ENCODE measurements at places on chromosomes 1 and 21.

DNA sequence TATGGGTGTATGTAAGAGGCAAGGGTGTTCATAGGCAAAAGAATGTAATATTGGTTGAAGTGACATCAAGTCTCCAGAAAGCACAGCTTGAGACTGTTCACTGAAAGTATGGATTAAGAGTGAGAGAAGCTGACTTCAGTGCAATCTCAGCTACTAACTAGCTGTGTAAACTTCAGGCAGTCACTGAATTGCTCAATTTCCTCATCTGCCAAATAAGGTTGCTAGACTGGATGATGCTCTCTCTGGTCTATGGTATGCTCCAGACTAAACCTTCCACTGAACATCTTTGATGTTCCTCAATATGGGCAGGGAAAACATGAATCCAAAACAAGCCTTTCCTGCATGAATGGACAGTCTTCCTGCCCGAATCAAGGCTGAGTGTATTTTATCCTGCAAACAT, 111.8 kb upstream of the USH2A start:
- no peak for DNase-seq

DNA sequence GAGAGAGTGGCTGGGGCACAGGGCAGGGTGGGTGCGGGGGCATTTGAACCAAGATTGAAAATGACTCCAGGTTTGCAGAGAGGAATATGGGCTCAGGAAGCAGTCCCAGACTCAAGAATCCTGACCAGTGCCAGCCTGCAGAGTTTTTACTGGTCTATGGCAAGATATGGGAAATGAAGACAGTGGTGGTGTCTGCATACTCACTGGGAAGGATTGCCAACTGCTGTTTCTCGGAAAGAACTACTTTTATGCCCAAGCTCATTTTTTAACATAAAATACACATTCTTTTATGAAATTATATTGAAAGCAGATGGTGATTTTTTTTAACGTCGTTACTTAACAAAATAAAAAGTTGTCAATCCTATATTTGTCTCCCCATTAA, 401.8 kb downstream of the CAMTA1 start:
- DNase-seq: no peak

DNA sequence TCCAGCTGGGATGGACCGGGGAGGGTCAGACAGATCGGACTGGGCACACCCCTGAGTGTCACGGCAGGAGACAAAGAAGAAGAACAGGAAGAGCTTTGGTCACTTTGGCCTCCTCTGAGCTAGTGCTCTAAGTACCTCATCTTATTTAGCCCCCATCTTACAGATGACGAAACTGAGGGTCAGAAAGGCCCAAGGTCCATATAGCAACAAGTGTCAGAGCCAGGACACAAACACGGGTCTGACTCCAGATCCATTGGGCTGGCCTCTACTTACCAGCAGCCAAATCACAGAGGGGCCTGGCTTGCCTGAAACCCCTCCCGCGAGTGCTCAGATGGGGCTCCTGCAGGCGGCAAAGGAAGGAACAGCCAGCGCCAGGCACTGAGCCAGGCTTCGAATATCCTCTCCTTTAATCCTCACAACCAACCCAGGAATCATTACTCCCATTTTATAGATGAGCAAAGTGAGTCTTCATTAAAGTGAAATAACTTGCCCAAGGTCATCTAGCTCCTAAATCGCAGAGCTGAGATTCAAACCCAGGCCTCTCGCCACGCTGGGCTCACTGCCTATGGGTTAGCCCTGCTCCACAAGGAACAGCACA, 25.7 kb upstream of the SELENON start:
- no peak for DNase-seq

- DNase-seq: no peak
These were observed 734.2 kb upstream of the ADAMTS5 start for GRCh38 chr21:27700974-27701614.
